ENCODE measurements at places on chromosomes 6 and 20. TPM values are rescaled to one million over a fixed set of nuclear protein-coding genes. Genes with fewer than 3 reads are reported as not detected.

NINL gene
- 6.7 TPM for total RNA-seq

DNA sequence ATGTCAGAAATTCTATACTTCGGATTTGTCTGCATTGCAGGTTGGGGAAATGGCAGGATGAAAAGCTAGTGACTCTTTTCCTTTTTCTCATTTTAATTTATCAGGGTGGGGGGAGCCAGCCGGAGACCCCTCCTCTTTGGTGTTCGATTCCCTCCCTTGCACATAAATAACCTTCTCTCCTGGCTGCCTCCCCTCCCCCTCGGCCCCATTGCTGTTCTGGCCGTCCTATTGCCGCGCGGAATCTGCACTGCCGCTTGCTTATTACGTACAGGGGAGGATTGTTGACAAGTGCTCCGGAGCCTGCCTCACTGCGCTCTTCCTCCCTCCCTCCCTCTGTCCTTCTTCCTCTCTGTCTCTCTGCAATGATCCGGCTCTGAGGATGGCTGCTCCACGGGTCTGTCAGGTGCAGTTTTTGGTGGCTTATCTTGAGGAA lies 154.7 kb downstream of the JARID2 start:
- peak; percentile 90 for DNase-seq

DNA sequence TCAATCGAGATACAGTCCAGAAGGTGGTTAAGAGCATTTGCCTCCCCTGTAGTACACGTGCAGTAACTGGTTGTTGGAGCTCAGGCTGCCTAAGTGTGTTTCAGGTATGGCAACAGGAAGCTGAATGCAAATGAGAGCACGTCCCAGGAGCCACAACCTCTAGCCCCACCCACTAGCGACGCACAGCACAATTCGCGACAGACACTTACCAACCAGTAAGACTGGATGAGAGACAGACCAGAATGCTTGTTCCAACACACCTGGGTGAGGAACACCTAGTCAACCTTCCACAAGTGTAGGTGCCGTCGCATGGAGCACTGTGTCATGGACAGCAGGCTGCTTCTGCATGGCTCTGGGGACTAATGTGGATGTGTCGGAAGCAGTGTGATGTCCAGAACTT lies 7.2 kb upstream of the SERPINB1 start:
- DNase-seq: no peak

- no peak for DNase-seq
Measured at GRCh38 chr6:65199121-65199520, 507.9 kb downstream of the EYS start.

DNA sequence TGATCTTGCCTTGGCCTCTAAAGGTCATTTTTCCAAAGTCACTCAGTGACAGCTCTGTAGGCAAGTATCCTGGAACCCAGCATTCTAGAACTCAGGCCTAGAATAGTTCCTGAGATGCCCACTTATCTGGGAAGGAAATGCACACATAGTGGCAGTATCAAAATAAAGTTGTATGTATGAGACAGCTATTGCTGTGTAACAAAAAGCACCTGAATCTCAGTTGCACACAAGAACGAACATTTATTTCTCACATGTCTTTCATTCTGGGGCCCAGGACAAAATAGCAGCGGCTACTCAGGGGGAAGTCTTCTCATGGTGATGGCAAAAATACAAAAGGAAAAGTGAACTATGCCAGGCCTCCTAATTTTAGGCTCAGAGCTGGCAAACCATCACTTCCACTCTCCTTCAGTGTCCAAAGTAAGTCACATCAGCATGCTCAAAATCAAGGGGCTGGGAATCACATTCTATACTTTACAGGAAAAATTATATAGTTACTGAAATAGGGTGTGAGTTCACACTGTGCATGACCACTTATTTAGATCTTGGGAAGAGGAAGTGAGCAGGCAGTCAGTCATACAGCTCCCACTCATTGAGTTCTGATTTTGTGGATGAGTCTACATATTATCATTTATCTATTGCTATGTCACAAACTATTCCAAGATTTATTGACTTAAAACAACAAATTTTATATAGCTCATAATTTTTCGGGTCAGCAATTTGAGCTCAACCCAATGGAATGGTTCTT lies 133.7 kb upstream of the RIN2 start:
- no peak for DNase-seq

DNA sequence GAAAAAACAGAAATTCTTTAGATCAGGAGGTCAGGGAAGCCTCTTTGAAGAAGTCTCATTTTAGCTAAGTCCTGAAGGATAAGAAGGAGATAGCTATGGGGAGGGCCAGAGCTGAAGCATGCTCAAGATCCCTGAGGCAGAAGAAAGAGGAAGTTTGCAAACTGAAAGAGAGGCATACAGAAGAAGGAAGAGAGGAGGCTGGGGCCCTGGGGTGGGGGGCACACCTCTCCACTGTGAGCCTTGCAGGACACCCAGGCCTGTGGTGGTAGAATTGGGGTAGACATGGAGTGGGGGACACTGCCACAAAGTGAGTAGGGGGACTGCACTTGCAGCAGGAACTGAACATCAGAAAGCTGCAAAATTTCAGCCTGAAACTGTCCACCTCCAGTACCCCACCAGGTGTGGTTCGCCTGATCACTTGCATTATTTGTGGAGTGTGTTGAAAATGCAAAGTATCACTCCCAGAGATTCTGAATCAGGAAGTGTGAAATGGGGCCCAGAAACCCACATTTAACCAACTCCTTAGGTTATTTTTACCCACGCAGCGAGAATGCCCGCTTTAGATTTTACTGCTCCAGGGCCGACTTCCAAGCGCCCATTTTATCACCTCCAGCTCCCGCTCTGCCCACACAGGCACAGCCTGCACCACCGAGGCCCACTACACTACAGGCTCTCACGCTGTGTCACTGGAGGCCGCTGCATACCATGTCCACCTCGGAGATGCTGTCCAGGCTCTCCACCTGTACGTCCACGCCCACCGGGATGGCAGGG lies 44.0 kb downstream of the GABRR2 start:
- no peak for DNase-seq

DNA sequence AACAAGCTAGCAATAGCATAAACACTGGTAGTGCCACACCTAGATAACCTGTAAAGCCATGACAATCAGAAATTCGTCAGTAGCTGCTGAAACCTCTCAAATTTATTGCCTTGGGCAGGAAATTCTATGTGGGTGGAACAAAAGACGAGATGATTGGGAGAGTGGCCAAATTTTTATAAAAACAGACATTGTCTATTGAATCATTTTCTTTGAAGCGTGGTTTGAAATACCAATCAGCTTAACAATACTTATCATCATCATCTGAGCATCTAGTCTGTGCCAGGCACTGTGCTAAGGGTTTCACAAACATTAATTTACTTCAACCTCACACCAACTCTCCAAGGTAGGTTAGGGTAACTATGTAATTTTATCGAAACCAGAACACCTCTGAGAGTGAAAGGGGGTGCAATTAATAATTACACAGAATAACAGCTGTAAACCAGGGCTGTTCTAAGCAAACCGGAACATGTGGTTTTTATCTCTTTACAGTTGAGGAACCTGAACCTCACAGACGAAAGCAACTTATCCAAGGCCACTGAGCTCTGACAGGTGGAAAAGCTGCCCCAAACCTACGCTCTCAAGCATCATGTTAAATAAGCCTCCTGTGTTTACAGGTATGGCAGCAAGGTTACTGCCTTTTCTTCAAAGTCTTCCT lies 43.4 kb downstream of the NHSL1 start:
- DNase-seq: no peak

- DNase-seq: no peak
Measured at GRCh38 chr6:48916607-48917006, 546.4 kb downstream of the MMUT start.

DNA sequence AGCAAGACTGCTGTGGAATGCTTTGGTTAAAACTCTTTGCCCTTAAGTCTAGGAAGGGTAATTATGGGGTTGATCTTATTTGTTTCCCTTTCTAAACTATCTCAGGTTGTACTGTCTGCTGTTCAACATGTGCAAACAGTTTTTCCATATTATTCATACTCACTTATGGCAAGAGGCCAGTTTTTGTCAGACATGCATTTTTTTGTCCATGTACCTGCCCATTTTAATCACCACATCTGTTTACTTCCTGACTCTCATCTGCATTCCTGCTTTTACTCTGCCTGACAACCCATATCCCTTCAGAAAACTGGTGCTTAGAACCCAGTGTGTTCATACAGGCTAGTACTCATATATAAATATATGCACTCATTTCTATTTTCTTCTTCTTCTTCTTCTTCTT lies 80.3 kb downstream of the LPA start:
- DNase-seq: no peak

- no peak for DNase-seq
Measured at GRCh38 chr6:110359556-110359955, 1.4 kb upstream of the METTL24 start.

SLC2A10 gene
- total RNA-seq: 8.5 TPM

GRCh38 chr6:5781966-5782556 lies 224.7 kb downstream of the NRN1 start:
- no peak for DNase-seq

DNA sequence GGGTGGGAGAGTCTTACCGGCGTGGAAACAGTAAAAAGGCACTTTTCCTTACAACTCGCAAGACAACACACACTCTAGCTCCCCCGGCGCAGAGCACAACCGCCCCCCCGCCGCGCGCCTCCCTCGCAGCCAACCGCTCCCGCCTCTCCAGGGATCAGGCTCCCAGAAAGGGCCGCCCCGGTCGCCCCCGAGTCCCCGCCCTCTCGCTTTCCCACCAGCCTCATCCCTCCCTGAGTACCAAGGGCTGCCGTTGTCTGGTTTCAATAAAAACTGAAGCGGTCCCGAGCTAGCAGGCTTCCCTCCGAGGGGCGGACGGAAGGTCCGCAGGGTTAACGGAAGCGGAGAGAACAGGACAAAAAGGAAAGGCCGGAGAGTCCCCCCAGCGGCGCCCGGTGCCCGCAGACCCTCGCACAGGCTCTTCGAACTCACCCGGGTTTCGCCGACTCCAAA lies 804 bp downstream of the ELOVL5 start:
- DNase-seq: peak; percentile 87

GRCh38 chr6:100449239-100449691 lies 15.5 kb downstream of the SIM1 start:
- DNase-seq: peak; percentile 48

BMP6 gene
- 2.5 TPM for total RNA-seq

GMPR gene
- 71.8 TPM for total RNA-seq

PAX1 gene
- total RNA-seq: not detected

DNA sequence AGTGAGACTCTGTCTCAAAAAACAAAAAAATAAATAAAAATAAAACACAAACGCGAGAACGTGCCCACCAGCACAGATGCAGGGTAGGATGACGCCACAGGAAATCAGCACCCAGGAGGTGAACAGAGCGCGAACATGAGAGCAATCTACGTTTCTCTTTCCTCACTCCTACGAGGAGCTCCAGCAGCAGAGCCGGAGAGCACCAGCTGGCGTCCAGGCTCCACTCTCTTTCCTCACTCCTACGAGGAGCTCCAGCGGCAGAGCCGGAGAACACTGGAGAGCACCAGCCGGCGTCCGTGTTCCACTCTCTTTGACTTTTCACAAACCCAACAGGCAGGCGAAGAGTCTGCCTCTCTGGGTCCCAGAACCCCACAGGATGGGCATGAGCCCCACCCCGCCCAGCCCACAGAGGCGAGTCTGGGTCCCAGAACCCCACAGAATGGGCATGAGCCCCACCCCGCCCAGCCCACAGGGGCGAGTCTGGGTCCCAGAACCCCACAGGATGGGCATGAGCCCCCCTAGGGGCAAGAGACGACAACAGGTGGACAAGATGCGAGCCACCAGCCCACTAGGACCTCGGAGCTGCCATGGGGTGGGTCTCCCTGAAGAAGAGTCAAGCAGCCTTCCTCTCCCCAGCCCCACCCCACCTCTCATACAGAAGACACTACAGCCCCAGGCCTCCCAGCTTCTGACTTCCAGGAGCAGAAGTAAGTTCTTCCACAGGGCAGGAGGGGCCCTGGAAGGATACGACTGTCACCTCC lies 20.2 kb downstream of the ZBTB46 start:
- no peak for DNase-seq

C6orf15 gene
- total RNA-seq: not detected

CD40 gene
- total RNA-seq: 11.6 TPM

DNA sequence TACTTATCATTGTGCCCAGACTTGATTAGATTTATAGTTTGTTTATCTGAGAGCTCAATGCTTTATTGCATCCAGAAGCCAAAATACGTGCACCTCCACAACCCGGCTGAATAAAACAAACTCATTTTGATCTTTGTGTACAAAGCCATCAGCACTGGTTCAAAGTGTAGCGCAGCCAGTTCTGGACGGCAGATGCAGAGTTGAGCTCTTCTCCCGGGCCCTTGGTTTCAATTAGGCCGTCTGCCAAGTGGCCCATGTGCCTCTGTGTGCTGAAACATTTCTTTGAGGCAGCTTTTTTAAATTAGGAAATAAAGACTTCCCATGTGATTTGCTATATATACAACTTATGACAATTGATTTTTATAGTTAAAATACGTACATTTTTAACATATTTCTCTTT lies 96.2 kb upstream of the RSPO3 start:
- peak; percentile 41 for DNase-seq

DNA sequence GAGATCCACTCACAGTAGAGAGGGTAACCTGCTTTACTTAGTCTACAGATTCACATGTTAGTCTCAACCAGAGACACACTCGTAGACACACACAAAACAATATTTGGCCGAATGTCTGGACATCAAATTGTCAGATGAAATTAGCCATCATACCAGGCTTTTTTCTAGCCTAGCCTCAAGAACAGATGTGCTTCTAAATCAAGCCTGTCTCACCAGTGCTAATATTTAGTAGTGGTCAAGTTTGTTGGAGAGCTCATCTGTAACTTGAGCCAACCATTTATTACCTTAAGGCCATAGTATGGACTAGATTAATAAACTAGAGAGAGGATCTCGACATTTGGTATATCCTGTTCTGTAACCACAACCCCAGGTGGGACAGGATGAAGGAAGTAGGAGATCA lies 1118.8 kb upstream of the MAP3K7 start:
- no peak for DNase-seq

DNA sequence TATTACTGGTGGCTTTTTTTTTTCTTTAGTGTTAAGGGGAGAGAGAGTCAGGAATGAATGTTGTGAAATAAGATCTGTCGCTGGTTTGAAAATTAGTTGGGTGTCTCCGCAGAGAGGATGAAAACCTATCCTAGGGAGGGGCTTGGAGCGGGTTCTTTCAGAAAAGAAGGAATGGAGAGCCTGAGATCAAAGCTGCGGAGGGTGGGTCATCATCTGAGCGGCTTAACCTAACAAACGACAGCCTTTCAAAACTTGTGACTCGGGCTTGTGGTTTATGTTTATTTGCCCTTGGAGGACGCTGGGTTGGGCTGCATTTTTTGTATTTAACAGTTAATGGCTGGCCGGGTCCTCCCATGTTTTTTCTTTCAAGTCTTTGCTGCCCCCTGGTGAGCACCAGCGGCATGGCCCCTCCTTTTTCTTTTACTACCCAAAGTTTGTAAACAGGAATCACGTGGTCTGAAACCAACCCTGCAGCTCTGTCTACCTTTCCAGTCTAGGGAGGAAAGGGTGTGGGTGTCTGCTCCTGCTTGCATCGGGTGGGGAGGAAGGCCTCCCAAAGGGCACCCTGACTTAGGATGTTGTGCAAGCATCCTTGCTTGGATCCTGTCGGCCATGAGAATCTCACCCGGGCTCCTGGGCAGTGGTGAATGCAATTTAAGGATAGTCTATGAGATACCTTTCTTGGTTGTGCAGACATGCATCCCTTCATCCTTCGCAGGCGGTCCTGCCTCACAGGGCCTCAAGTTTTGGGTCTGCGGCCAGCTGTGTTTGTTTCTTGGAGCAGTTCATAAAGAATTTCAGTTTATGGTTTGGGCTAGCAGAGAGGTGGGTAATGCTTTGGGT lies 2.2 kb downstream of the PIM1 start:
- DNase-seq: peak; percentile 80

GRCh38 chr6:5159162-5159561 lies 74.0 kb downstream of the PPP1R3G start:
- no peak for DNase-seq
